Activated T-cell treated with anti-CD3 and anti-CD28 coated beads for 48 hours (primary cell): ENCODE measurements at places on chromosomes 12 and 14.

GRCh38 chr12:105916760-105917039 lies 222.1 kb downstream of the NUAK1 start:
- DNase-seq, result no peak

DNA sequence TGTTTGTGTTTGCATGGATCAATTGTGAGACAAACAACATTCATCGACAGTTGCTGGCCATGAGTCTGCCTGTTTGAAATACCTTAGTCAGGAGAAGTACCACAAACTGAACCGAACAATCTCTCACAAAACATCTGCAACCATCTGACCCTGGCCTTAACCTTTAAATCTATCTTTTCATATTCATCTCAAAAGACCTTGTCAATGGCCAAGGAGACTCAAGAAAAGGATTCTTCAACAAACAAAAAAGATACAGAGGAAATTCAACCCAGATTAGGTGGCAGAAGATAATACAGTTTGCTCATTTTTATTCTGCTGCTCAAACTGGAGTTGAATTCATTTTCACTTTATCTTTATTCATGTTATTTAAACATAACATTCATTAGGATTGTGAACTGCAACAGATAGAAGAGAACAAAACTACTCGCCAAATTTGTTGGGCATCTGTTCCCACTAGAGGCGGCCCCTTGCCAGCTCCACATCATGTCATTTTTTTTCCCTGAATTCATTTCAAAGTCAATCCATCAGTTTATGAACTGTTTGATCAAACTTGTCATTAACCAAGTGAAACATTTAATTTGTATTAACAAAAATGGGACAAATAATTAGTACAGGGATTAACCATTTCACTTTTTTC lies 152.3 kb upstream of the OTX2 start:
- DNase-seq, result no peak

- no peak for DNase-seq
Measured at GRCh38 chr12:83666690-83667089, 980.0 kb downstream of the TMTC2 start.

- no peak for DNase-seq
Measured at GRCh38 chr14:76773188-76773885, 12.1 kb downstream of the VASH1 start.

DNA sequence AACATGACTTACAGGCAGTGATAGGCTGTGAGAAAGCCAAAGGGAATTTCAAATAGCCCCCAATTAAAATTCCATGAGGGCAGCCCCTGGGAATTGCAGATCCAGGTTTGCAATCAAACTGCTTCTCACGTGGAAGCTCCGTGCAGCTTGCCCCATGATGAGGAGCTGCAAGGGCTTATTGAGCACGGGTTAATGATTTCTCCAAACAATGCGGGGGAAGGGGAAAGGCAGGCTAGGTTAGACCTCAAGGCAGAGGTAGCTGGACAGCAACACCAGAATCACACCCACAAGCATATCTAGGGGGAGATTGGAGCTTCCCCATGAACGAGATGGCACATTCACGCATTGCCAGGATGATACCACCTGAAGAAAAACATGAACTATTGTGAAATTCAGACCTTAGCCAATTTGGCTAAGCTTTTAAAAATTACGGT lies 5.0 kb upstream of the DUSP6 start:
- no peak for DNase-seq

DNA sequence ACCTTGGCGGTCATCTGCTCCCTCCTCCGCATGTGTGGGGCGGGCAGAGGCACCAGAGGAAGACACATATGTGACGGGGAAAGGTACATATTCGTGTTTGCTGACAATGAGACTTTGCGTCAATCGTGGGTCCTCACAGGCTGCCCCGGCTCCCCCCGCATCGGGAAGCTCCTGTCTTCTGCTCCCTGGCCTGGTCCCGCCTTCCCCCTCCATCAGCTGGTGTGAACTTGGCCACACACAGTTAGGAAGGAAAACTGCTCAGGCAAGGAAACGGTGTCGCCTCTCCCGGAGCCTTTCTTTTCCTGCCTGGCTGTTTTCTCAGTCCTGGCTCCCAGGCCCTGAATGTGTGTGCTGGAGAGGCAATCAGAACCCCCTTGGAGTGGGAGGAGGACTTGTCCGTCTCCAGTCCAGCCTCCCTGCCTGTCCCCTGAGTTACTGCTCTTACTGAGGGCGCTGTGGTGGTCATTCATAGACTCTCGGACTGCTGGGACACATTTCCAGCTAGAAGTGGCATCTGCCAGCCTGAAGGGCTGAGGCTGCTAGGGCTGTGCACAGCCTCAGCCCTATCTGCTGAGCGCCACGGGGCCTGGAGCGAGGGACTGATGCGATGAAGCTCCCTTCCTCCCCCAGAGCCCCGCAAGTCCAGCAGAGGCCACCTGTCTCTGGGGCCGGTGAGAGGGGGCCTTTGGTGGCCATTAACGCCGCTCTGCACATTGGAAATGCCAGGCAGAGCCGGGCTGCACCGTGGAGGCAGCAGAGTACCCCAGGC lies 44.2 kb upstream of the TSPAN9 start:
- DNase-seq, result no peak

GRCh38 chr12:51886021-51886710 lies 1.7 kb upstream of the ANKRD33 start:
- no peak for DNase-seq

- no peak for DNase-seq
Measured at GRCh38 chr12:66541426-66541825, 137.4 kb downstream of the GRIP1 start.

- DNase-seq, result no peak
Measured at GRCh38 chr12:13340149-13340548, 143.6 kb downstream of the EMP1 start.

- no peak for DNase-seq
Measured at GRCh38 chr14:38745861-38746260, 357.2 kb downstream of the SEC23A start.

DNA sequence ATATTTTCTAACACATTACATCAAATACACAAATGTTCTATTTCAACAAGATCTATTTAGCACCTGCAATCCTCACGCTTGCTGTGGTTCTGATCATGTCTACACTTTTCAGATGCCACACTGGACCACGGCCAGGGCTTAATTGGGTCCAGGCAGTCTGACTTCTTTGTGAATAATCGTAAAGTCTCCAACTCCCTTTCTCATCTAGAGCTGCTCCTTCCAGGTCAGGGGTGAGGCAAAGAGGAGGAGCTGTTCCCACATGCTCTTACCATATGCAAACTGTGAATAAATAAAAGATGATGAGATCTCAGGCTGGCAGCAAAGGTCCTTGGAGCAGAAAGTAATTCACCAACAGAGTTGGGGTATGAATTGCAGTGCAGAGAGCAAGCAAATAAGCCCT lies 316.6 kb downstream of the GLT1D1 start:
- DNase-seq, result no peak

- no peak for DNase-seq
Measured at GRCh38 chr12:94235848-94236247, 87.5 kb downstream of the PLXNC1 start.

DNA sequence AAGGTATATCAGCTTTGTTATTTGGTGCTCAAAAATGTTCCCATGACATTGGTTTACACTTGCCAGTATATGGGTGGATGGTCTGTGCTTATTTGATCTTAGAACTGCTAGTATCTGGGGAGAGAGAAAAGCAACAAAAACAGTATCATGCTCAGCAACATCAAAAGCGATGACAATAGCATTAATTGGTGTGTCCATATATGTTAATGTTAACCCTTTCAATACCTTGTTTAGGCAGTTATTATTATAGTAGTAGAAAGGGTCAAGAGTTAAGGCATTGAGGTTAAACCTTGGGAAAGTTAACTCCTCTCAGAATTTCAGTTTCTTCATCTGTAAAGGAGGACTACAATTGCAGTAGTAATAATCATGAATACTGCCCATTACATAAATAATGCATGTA lies 37.4 kb upstream of the SLC38A2 start:
- no peak for DNase-seq

DNA sequence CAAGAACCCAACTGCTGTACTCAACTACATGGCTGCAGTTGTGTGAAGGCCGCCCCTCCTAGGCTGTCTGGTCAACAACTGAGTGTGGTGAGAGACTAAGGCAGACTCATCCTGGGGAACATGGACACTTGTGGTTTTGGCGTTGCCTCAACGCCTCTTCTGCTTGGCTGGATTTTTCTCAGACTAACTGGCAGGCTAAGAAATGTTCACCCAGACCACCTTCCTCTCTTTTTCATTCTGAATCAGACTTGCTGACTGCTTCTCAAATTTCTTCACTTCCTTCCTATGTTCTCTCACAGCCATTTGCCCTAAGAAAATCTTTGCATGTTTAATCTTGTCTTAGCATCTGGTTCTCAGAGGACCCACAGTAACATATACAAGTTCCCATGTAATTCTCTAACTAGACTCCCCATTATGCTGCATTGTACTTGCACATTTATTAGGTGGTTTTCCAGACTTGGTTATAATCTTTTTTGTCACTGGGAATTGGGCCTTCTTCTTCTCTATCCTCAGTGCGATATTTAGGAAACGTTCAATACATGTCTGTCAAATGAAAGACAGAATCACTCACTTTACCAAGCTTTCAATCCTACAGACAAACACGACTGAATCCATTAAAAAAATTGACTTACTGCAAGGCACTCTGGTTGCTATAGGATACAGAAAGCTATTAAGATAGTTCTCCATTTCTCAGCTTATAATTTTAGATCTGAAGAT lies 327.6 kb downstream of the CCER1 start:
- DNase-seq, result no peak

GRCh38 chr12:109264095-109264942 lies 44.8 kb downstream of the FOXN4 start:
- DNase-seq, result peak; percentile 46

DNA sequence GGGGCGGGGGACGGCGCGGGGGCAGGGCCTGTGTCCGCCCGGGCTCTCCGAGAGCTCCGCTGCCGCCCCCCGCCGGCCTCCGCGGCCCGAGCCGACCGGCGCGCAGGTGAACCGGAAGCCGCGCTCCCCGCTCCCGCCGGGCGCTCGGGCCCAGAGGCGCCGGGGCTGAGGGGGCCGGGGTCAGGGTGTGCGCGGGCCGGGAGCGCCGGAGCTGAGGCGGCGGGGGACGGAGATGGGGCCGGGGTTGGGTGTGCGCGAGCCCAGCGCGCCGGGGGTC lies 431 bp downstream of the HIP1R start:
- peak; percentile 20 for DNase-seq

DNA sequence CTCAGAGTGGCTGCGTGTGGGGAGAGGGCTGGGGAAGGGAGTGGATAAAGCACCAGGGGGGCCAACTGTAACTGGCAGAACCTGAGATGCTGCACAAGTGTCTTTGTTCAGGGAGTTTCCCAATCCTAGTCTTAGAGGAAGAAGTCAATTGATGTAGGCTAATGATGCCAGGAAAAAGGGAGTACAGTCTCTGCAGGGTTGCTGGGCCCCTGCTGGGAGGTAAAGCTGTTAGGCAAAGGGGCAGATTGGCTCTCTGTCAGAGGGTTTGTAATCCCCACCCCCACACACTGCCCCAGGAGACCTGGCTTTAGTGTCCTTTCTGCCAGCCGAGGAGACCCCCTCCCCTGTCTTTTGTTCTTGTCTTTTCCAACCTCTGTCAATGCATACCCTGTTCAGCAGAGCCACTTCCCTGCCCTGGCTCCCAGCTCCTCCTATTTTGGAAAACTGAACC lies 178.4 kb downstream of the KCNA5 start:
- DNase-seq, result no peak

DNA sequence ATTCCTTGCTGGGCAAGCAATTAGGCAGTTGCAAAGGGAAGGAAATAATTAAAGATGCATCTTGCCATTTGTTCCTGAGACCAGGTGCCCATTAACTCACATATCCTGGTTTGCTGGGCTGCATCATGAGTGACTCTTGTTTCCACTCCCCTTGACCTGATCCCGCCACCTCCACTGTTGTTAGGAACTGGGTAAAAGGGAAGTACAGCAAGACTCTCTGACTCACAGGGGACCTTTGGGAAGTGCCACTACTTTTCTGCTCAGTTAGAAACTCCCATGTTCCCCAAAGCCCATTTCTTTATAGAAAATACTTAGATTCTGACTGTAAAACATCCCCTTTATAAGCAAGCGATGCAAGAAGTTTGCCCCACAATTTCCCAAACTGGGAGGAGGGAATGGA lies 186.0 kb upstream of the BCL2L14 start:
- DNase-seq, result no peak

DNA sequence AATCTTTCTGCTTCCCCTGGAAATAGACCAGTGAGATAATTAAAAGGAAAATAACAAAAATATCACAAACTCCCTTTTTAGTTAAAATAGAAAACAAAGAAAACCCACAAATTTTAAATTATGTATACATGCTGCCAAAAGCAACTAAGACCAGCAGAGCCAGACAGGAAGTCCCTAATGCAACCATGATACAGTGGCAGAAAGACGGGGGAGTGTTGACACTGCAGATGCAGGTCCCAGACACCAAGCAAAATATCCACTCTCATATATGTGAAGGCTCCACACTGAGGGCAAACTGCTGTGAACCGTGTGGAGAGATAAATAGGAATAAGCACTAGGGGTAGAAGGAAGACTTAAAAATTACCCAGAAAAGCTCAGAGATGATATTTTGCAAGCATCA lies 401.0 kb downstream of the BTG1 start:
- no peak for DNase-seq

DNA sequence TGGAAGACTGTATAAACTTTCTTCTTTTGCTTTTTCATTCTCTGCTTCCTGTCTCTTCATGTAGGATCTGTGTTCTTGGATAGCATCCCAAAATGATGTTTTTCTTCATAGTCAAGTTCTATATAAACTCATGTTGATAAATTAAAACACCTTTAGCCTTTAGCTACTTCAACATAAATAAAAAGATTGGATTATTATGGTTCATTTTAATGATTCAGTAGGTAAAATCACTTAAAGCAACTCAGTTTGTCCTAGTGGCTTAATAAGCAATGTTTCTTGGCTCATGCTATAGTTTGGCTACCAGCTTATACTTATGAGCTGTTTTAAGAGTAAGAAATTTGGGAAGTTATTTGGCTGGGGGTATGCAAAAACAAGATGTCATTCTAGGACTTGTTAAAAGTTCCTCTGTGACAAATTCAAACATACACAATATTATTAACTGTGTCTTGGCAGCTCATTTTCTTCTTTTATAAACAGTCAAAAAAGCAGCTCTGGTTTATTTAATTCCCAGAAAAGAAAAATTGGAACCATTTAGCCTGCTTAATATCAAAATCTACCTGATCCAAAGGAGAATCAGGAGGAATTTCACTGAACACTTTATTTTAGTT lies 111.4 kb downstream of the TMTC3 start:
- no peak for DNase-seq
